ENCODE measurements at places on chromosomes 5 and 9.

- no peak for DNase-seq
Observed at GRCh38 chr5:127844581-127845021, 141.4 kb downstream of the CCDC192 start.

GRCh38 chr9:4674783-4675182 lies 4.6 kb upstream of the CDC37L1 start:
- DNase-seq = no peak

DNA sequence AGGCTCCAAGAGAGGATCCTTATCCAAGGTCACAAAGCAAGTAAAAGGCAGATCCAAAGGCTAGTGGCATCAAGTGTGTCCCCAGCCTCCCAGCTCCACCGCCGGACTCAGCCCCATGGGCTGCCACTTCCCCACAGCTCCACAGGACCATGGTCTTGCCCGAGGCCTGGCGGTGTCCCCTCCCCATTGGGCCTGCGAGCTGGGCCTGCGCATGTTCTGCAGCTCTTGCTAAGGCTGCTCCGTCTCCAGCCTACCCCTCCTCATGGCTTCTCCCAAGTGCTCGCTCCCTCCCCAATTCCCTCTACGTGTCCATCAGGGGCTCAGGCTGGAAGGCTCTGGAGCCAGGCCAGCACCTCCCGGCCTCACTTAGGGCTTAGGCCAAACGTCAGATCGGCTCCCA lies 29.4 kb downstream of the DBH start:
- no peak for DNase-seq

GRCh38 chr9:8431505-8431904 lies 631.9 kb upstream of the DMAC1 start:
- DNase-seq = no peak

DNA sequence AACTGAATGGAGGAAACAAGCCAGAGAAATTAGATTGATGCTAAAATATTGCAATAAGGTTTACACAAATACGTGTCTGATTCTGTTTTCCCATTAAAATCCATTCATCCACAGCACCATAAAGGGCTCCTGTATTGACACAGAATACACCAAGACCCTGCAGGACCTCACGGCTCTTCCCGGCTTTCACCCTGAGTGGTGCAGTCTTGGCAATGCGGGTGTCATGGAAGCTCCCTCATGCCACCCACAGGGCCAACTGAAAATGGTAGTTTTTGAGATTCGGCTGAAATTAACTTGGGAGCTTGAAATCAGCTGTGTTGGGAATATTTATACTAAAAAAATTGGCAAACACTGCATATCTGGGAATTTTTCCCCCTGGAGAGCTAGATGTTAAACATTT lies 17.3 kb upstream of the EXOC3 start:
- DNase-seq = no peak

- DNase-seq = peak; percentile 33
Observed at GRCh38 chr9:122346478-122347347, 24.1 kb upstream of the PTGS1 start.

GRCh38 chr5:81232464-81233079 lies 550 bp upstream of the CKMT2 start:
- DNase-seq = no peak

DNA sequence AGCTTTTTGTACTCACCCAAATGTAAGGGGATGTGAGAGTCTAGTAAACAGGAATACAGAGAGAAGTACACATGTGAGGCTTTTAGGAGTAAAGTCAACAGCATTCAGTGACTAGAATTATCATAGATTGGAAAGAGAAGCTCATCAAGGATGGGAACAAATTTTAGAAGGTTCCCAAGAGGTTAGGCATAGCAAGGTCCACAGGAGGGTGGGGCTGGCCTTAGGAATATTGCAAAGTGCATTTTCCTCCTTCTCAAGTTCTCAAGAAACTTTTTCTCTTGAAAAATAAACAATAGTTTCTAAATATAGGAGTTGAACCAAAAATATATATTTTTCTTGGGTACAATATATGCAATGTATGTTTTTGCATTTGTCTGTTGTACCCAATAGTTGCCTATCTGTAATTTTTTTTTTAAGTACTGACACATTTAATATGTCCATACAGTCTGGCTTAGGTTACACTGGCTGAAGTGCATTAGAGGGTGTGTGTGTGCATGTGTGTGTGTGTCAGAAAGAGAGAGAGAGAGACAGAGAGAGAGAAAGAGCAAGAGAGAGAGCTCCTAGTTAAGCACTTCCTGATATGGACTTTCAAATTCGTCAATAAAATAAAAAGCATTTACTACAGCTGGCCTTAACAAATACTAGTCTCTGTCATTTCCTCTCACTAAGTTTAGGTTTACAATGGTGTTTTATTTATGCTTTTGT lies 62.2 kb downstream of the SNX18 start:
- DNase-seq = no peak

All from NCI-H510A treated with DMSO at 0.1 percent for 48 hours (cell line).